Esophagus muscularis mucosa (tissue), 4 donors: ENCODE measurements at places on chromosomes 1 and 21.

- no peak for DNase-seq
Measured at GRCh38 chr1:47444297-47444561, 6.4 kb downstream of the FOXD2 start.

GRCh38 chr21:41037212-41037611 lies 130.7 kb upstream of the BACE2 start:
- no peak for DNase-seq

DNA sequence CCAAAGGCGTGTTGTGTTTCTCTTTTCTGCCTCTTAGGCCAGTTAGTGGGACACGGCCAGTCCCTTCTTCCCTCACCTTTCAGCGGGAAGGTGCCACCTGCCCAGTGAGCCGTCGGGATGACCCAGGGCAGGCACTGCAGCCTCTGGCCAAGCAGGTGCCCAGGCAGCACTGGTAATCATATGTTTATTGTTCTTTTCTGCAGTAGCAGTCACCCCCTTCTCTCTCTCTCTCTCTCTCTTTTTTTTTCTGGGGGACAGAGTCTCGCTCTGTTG lies 38.2 kb downstream of the CRYAA start:
- DNase-seq: no peak

DNA sequence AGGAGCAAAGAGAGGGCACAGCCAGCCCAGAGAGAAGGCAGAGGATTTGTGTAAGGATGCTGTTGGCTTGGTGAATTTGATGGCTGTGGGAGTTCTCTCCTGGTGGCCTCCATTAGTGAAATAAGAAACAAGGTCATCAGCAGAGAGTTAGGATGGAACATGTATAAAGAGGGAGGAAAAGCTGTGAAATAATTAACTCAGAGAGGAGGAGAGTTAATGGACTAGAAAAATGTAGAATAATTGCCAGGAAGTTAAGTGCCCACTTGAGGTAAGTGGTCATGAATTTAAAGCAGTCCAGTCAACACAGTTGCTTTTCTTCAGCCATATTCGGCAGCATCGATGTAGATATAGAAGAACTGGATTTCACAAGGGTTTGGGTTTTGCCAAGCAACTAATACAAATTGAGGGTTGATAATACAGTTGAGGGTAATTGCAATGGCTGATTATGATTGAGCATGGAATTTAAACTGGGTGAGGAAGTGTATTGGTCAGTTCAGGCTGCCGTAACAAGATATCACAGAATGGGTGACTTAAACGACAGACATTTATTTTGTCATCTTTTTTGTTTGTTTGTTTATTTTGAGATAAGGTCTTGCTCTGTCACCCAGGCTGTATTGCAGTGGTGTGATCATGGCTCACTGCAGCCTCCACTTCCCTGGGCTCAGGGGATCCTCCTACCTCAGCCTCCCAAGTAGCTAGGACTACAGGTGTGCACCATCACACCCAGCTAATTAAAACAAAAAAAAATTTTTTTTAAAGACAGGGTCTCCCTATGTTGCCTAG lies 31.7 kb upstream of the KLF17 start:
- no peak for DNase-seq

- DNase-seq: no peak
Measured at GRCh38 chr1:109834951-109835350, 71.2 kb upstream of the EPS8L3 start.

DNA sequence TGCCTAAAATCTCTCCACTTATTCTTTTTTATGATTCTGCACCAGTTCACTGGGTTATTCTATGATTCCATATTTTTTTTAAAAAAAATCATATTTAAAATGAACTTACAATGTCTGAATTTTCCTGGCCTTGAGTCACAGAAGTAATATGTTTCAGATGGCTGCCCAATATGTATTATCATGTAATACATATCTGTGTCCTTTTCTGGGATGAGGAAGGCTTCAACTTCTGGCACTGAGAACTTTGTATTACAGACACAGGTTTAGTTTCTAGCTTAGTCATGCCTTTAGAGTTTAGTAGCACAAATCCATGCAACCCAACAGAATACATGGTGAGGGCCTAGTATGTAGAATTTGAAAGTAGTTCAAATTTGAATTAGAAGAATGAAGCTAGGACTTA lies 7.8 kb upstream of the HSD17B7 start:
- no peak for DNase-seq

GRCh38 chr1:209042413-209042812 lies 541.1 kb upstream of the CAMK1G start:
- no peak for DNase-seq

DNA sequence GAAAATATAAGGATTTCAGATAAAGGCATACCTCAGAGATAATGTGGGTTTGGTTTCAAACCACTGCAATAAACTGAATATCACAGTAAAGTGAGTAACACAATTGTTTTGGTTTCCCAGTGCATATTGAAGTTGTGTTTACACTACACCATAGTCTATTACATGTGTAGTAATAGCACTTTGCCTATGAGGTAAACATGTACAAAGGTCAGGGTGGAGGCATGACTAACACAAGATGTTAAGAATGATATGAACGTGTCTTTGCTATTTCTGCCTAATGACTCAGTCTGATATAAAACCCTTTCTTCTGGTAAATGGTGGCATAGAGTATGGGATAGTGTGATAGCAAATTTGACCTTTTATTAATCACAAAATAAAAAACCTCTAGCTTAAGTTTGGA lies 621.5 kb upstream of the ADGRL2 start:
- no peak for DNase-seq

GRCh38 chr1:44049839-44050238 lies 18.6 kb upstream of the SLC6A9 start:
- DNase-seq: no peak
